ENCODE measurements at places on chromosomes 12 and 14.

- DNase-seq = no peak
Measured at GRCh38 chr12:62282057-62282774, 22.0 kb downstream of the USP15 start.

DNA sequence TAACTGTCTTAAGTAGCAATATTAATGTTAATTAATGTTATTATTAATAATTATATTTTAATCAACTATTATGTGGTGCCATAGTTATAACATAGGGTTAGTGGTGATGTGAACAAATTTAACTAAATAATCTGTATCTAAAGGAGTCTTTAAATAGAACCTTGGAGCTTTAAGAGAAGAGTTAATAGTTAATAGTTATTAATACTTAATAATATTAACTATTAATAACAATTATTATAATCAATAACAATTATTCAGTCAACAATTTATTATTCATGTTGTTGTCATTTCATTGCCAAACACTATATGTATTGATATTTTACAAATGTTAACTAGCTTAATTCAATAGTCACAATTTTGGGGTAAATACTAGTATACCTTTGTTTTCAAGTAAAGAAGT, 58.2 kb downstream of the SLC16A7 start:
- DNase-seq = no peak

DNA sequence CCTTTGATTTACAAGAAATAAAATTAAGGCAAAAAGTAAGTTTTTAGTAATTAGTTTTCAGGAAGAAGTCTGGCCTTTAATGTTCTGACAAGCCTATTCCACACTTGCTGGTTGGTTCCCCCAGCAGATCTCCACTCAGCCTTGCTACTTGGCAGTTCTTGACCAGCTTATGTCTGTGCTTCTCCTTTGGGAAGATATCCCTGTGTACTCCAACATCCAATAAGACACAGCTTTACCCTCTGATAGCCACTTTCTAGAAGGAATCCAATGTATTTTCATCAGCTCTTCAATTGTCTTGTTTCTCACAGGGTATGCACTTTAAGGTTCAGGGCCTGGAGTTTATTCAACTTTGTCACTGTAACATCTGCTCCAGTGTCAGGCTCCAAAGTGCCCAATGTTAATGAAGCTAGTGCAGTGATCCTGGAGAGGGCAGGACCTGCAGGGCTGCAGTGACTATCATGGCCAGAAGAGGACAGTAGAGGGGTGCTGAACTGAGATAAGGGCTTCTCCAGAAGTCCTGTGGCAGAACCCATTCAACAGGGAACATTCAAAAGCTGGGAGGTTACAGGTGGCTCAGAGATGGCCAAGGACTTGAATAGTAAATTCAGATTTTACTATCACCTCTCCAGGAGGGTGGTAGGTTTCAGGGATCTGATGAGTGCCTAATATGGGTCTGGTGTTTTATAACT, 22.9 kb downstream of the JKAMP start:
- peak; percentile 70 for DNase-seq

GRCh38 chr12:119661882-119662281, 6.1 kb upstream of the PRKAB1 start:
- no peak for DNase-seq
